ENCODE measurements at places on chromosomes 11 and 22.

- no peak for DNase-seq
Measured at GRCh38 chr11:108662700-108663099, 2.2 kb upstream of the DDX10 start.

DNA sequence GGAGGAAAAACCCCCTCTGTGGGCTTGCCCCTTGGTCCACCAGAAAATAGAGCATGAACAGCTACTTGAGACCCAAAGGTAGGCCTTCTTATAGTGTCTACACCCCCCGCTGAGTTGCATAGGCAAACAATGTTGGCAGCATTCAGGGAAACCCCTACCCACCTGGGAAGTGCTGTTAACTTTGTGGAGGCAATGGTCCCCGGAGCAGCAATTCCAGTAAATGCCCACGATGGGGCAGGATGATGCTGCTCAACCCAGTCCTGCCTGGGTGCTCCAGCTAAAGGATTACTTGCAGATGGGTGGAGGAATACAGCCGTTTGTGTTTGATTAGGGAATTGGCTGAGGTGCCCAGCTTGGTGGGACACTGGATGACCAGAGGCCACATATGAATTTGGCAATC, 381.3 kb upstream of the ANO5 start:
- DNase-seq, result no peak

- DNase-seq, result no peak
Measured at GRCh38 chr11:133977067-133977677, 20.4 kb upstream of the IGSF9B start.

DNA sequence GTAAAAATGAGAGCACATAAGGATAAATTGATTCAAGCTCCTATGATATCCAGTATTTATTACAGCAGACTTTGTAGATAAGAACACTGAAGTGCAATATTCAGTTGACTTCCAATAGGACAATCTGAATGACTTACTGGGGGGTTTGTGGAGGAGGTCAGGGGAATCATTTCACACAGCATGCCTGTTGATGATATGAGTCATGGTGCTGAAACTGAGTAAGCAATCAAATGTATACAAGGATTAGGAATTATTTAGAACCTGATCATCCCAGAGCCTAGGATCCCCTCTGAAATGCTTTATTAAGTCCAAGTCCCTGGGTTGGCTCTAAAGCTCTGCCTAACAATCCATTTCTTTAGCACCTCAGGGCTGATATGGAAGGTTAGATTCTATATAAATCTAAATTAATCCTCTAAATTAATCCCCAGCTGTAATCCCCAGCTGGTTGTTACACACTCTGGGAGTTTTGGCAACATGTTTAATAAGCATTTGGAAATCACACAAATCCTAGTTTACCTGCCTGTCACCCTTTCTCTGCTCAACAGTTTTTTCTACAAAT, 326.4 kb downstream of the GUCY1A2 start:
- DNase-seq, result peak; percentile 50

DNA sequence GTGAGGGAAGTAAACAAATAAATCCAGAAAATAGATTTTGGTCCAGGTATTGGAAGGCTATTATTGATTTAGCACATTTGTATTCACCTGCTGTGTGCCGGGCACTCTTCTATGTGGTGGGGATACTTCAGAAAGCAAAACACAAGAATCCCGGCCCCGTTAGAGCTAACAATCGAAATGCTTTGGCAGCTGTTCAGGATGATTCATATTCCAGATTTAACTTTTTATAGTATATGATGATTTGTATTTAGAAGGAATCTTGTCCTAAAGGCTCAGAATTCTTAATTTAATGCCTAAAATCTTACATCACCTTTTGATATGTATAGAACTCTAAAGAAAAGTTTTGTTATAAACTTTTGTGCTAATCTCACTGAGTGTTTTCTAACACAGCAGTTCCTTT, 28.0 kb downstream of the ZC3H12C start:
- DNase-seq, result peak; percentile 91

- no peak for DNase-seq
Measured at GRCh38 chr11:94866231-94866822, 98.2 kb downstream of the AMOTL1 start.

GRCh38 chr11:101442936-101443521, 140.8 kb downstream of the TRPC6 start:
- no peak for DNase-seq

DNA sequence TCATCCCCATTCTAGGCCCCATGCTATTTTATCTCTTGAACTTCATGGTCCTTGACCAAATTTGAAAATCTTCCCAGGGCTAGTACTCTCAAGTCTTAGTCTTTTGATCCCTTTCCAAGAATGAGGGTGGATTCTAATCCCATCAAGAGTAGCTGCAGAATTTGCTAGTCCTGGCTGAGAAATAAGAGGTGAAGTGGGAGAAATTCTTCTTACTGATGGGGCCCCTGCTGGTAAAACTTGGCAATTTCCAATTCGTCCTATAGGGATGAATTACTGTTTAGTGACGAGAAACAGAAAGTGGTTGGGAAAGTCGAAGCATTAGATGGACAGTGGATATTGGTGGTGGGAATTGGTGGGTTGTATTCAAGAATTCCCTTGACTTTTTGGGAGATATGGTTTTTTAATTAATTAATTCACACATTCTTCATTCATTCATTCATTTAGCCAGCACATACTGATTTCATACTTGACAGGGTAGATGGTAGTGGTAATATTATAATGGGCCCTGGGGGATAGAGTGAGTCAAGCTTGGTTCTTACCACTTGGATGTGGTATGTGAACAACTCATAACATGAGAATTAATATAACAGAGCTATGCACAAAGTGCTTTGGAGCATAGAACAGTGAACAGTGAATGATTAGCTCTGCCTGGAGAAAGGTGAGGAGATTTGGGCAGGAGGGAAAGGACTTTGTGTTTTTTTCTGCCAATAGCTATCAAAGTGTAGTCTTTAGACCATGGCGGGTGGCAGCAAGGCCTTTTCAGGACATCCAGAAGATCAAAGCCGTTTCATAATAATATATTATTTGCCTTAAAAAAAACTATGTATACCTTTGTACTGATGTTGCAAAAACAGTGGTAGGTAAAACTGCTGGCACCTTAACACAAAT, 103.8 kb downstream of the STIM1 start:
- peak; percentile 60 for DNase-seq

GRCh38 chr11:67667490-67668191, 6.8 kb downstream of the ALDH3B2 start:
- DNase-seq, result no peak

DNA sequence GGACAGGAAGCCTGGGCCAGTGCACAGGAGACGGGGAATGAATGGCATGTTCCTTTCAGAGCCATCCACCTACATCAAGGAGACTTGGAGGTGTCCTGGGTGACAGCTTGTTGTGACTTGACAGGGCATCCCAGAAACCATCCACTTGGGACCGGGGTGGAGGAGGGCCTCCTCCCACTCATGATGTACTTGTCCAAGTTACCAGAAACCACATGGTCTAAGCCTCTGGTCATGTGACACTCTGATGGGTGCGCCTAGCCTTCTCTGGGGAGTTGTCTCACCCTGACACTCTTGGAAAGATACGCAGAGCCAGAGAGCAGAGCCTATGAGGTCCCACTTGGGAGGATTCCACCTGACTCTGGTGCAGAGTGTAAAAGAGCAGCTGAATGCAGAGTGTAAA, 21.6 kb upstream of the FXYD6 start:
- no peak for DNase-seq

DNA sequence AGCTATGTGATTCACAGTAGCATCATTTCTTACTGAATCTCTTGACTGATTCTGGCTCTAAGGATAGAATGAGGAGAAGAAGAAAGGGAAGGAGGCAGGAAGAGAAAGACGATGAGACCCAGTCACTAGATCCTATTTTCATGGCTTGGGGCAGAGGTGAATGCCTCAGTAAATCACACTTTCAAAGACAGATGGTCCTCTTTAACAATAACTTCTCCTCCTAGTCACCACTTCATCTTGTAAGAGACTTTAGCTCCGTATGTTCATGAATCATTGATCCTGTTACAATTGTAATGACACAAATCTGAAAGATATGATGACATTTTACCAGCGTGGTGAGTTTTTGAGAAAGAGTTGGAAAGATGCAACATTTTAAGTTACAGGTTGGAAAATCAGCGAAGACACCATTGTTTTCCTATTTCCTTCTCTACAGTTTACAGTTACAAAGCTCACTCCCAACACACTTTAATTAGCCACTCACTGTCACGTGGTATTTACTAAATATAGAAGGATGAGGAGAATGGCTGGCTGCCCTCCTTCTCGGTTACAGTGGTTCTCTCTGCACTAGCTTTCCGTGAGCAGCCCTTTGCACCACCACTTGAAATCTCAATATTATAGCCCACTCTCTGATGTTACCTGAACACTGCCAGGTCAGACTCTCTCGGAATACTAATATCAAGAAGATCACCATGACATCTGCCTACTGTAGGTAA, 205.8 kb downstream of the CADM1 start:
- no peak for DNase-seq

- no peak for DNase-seq
Measured at GRCh38 chr11:1511937-1512496, 25.4 kb upstream of the MOB2 start.

DNA sequence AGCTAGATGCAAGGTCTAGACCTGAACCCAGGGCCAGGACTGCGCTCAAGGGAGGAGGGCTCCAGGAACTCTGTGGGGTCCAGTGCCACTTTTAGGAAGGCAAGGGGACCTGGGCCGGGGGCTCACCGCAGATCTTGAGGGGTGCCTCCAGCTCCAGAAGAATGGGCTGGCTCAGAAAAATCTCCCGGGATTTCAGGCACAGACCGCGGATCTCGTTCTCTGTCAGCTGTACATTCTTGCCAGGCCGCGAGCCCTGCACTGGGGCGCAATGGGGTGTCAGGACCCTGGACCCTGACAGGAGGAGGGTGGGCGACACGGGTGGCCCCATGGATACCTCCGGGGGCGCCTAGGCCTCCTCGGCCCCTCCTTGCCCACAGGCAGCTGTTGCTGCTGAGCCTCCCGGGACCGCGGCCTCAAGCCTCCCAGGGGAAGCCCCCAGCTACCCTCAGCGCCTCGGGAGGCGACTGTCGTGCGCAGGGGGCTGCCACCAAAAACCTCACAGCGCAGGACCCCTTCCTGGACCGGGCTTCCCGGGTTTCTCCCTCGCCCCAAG, 640 bp downstream of the PPP1CA start:
- no peak for DNase-seq

GRCh38 chr11:74257959-74258553, 53.4 kb downstream of the P4HA3 start:
- DNase-seq, result peak; percentile 64

Data from PC-3 (cell line).